ENCODE measurements at places on chromosomes 12 and 14.

DNA sequence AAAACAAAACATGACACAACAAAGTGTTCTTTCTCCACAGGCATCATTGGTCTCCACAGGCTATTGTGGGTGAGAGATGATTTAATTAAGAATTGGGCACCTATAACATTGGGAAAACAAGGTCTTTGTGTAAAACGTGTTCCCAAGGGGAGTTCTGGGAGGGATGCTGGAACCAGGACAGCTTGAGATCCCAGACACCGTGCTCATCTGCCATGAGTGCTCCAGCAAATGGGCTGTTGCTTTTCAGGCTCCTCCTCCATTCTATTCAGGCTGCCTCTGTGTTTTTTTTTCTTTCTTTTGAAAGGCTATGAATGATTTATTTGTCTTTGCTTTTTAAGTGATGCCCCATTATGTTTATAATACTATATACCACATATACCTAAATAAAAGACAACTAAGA is 122.4 kb downstream of the DACT1 start:
- DNase-seq, result no peak

GRCh38 chr14:54730156-54730961 is 163.4 kb downstream of the SAMD4A start:
- no peak for DNase-seq

GRCh38 chr12:130031571-130032189 is 127.9 kb upstream of the TMEM132D start:
- DNase-seq, result peak; percentile 64

- DNase-seq, result no peak
Measured at GRCh38 chr14:56085471-56085870, 32.7 kb upstream of the PELI2 start.

DNA sequence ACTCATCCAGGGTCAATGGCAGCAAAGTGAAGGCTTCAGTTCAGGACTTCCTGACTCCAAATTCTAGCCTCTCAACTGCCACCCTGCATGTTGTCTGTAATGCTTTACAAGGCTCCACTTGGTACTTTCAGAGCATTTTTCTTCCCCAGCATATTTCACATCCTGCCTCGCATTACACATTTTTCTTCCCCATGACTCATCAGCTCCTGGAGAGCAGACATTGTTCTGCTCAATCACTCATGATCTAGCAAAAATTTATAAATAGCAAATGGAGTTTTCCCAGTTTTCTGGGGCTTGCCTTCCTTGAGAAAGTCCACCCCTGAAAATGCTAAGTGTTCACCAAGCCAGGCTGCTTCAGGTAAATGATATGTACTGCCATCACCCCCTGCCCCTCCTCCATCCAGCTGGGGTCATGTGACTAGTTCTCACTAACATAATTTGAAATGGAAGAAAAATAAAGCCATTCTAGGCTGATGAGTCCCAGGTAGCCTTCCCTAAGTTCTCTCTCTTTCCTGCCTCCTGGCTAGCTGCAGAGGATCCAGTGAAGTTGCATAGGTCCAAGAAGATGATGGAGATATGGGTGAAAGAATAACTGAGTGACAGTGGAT is 69.4 kb downstream of the ARMH4 start:
- no peak for DNase-seq

DNA sequence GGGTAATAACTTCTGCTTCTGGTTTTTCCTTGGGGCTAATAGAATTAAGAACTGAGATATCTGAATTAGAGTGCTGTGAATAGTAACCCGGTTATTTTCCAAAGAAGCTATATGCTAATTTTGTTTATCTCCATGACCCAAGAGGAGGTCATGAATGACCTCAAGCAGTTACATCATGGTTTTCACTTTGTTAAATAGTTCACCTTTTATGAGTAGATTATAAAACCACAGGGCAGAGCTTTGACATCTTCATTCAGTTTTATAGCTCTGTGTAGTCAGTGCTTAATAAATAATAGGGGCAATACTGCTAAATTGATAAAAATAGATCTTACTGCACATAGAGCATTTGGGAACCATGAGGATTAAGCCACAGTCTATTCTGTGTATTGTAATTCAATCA is 462.2 kb downstream of the LRIG3 start:
- DNase-seq, result no peak

DNA sequence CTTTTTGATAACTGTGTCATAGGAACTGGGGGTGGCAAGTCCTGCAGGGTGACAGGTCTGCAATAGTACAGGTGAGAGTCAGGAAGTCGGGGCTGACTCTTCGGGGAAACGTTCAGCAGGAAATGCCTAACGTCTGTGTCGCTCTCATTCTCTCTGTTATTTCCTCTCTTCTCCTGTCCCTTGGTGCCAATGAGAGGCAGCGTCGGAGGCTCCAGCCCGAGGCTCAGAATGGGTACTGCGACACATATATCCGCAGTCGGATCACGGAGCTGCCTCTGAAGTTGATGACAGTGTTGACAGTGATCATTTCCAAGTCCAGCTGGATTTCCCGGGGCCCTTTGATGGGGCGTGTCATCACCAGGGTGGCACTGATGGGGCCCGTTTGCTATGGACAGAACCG is 2.7 kb upstream of the TC2N start:
- no peak for DNase-seq

Measured in anterior cingulate cortex (tissue), 58 donors.